WERI-Rb-1 (cell line): ENCODE measurements at places on chromosomes 11 and 22.
A peak's percentile ranks its signal among the peaks of the same experiment; 100 is the strongest.

- DNase-seq, result no peak
These were observed 160.0 kb downstream of the NAV2 start for GRCh38 chr11:19872512-19873145.

GRCh38 chr11:64124147-64124546 is 41.8 kb downstream of the MACROD1 start:
- no peak for DNase-seq

- no peak for DNase-seq
These were observed 30.8 kb upstream of the GDPD4 start for GRCh38 chr11:77332259-77332658.

GRCh38 chr11:47950396-47950795 is 30.0 kb upstream of the PTPRJ start:
- no peak for DNase-seq

DNA sequence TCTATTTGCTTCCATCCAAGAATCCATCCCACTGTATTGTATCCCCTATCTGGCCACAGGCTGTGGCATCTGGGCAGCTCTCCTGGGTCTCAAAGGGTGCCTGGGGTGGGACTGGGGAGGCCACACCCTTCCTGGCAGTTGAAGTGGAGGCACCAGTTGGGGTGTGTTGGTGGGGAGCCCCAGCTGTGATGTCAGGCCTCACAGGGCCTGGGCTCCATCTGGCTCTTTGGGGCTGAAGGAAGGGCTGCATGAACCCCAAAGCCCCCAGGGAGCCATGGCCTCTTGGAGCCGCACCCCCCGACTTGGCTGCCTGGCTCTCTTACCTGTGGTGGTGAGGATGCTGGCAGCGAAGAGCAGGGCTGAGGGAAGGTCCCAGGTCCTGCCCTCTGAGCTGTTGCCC is 469 bp downstream of the KCNK7 start:
- DNase-seq, result no peak

DNA sequence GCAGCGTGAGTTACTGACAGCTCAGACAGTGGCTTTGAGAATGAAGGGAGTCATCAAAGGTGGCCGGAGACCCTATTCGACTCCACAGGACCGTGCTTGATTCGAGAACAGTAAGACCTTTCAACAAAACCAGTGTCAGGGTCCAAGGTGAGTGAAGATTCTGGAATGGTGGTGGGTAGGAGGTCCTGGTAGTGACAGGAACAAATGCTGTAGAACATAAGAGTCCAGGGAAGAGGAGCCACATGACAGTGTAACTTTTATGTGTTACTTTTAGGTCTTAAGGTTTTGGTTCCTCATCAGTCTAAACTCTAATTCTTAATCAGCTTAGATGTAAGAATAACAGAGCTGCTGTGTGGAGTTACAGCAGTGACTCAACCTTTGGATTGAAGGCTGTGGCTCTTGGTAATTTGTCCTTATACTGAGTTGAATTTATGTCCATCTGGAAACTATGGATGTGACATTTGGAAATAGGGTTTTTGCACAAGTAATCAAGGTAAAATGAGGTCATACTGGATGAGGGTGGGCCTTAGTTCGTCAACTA is 1.8 kb downstream of the TBC1D22A start:
- DNase-seq, result no peak

GRCh38 chr11:63916837-63917691 is at the start of gene RCOR2:
RCOR2 (minus strand) TSS chr11:63917164; CDS start chr11:63916456, 708 bp downstream.
- peak; percentile 90 for DNase-seq

- DNase-seq, result no peak
These were observed 66.5 kb downstream of the PICALM start for GRCh38 chr11:86002431-86002830.

GRCh38 chr22:29197096-29197495 is 8.6 kb upstream of the EMID1 start:
- DNase-seq, result no peak

DNA sequence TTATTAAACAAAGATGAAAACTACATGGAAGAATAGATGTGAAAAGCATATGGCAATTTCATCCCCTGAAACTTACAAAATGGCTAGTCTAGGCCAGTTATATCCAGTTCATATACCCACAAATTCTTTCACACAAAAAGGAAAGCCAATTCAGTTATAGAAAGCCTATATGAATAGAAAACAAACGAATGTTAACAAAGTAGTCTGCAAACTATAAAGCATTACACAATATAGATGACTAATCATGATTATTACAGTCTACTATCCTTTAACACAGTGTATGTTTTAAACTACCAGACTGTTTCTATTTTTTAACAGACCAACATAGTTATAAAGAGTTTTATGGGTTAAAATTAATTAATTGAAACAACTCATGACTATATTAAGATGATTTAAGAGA is 12.1 kb downstream of the DCUN1D5 start:
- no peak for DNase-seq

- no peak for DNase-seq
These were observed at the start of gene TREH for GRCh38 chr11:118679483-118679882. TREH (minus strand) TSS chr11:118679650; CDS start chr11:118679627, 23 bp downstream.

- DNase-seq, result peak; percentile 43
These were observed 79.9 kb downstream of the AMBRA1 start for GRCh38 chr11:46513934-46514342.

DNA sequence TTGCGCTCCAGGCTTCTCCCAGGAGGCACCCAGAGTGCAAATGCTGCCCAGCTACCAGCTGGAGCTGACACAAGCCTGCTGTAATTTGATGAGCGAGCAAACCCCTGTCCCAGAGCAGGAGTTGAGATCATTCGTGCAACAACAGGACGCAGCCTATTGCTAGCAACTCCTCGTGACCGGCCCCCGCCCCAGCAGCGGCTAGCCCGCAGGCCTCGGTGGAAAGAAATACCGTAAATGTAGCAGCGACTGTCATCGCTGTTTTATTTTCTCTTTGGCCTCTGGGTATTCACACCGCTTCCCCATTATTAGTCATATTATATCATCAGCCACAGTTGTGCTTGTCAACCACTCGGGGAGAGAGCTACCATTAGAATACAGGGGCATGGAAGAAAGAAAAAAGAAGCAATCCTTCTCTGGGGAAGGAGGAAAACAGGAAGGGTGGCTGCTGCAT is 59.2 kb upstream of the ATXN10 start:
- DNase-seq, result no peak

DNA sequence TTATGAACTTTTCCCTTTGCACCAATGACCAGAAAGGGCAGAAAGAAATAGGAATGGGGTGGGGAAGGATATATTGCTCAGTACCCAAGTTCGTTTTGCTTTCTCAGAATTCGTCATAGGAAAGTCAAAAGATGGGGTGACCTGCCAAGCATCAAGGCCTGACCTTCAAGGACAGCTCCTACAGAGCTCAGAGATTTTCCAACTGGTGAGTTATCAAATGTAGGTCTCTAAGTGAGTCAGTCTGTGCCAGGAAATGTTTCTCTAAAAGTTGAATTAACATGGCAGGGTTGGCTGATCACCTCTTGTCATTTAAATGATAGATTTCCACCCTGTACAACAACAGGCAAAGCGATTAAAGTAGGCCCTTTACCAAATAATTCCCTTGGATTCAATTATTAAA is 307.2 kb downstream of the CADM1 start:
- no peak for DNase-seq

DNA sequence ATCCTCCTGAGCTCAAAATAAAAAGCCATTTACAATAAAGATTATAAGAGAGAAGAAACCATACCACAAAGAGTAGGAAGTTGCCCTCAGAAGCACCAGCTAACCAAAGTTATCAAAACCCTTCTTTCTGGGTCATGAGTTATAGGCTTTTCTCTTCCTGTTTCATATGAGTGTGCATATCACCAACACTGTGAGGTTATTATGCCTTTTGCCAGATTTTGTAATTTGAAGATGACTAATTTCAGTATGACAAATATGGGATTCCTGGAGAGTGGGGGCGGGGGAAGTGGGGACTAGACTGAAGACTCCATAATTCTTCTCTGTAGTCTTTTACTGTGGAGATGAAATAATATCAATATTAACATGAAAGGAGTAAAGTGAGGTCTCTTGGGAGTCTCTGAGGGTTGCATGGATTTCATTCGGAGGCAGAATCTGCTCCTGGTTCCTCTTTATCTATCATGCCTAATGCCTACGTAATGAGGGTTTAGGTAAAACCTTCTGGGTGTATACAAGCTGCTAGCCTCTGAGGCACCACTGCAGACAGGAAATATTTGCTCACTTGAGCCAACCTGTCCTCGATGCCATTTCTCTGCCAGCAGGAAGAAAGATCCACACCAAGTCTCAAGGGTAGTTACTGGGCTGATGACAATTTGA is 2.1 kb downstream of the LPXN start:
- DNase-seq, result no peak

DNA sequence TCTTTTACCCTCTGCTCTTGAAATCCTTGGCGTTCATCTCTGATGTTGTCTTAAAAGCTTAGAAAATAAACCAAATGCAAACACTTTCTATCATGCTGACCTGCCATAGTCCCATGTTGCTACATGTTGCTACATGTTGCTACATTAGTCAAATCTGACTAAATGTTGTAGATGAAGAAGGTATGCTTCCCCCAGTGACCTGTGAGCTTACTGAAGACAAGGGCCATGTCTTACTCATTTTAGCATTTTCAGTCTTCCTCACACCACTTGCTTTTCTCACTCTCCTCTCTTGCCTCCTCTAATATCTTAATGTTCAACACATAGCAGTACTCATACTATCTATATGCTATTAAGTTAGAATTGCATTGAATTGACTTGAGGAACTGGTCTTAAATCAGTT is 346.4 kb upstream of the MTNR1B start:
- no peak for DNase-seq

GRCh38 chr22:21042978-21043859 is 2.5 kb upstream of the LRRC74B start:
- DNase-seq, result no peak

DNA sequence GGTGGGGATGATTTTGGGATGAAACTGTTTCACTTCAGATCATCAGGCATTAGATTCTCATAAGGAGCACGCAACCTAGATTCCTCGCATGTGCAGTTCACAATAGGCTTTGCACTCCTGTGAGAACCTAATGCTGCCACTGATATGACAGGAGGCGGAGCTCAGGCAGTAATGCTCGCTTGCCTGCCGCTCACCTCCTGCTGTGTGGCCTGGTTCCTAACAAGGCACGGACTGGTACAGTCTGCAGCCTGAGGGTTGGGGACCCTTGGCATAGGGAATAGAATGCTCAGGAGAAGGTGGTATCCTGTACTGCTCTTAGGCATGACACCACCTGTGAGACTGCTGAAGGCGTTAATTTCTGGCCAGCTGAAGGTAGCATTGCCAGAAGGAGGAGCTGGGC is 47.0 kb downstream of the STIM1 start:
- DNase-seq, result no peak

DNA sequence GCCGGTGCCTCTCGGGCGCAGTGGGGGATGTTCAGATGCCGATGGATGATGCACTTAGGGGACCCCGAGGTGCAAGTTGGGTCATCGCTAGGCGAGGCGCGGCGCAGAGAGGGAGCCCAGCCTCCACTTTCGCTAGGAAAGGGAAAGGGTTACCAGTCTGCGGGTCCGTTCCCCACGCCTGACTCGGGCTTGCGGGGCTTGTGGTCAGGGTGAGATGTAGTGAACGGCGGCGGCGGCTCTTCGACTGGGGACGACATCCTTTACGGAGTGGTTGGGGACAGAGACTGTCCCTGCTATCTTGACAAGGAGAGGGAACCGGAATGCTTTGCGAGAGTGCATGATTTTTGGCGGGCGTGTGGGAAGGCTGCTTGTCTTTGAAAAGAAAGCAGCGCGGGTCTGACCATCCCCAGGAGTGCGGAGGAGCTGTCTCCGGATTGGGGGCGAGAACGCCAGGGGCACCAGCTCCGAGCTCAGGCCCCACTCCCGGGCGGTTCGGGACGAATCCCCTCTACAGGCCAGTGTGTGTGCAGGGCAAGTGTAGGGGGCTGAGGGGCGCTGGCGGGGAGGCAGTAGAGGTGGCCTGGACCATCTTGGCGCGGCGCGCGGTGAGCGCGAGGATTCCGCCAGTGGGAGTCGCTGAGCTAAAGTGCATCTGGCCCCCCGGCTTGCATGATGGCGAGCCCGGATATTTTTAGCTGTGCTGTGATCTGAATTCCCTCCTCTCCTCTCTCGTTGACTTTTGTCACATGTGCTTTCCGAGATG is 1.1 kb downstream of the FAT3 start:
- peak; percentile 45 for DNase-seq

GRCh38 chr11:62324731-62325556 is 12.3 kb upstream of the ASRGL1 start:
- DNase-seq, result peak; percentile 69

GRCh38 chr11:697811-698311 is 2.2 kb downstream of the TMEM80 start:
- DNase-seq, result no peak

GRCh38 chr22:41657709-41658108 is 31.0 kb downstream of the SNU13 start:
- no peak for DNase-seq

DNA sequence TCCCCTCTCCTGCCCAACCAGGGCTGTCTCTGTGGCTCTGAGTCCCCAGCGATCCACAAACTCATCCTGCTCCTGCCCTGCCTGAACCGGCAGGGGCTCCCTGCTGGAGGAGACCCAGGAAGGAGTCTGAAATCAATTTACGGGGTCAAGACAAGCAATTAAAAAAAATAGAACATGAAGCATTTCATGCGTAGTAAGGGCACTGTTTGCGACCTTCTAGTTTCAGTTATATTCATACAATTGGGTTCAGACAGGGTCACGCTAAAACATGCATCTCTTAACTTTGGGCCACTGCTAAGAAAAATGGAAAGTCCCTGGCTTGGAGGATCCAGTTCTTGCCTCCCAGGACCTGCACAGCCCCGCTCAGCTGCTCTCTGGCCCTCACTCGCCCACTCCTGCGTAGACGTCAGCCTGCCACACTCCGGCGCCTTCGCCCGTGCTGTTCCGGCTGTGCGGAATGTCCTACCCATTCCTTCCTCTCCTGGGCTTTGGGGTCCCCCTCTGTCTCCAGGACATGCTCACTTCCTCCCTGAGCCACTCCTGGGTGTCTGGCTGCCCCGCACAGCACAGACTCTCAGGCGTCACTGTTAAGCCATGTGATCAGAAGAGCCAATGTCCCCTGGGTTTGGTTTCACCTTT is 12.8 kb downstream of the NFAM1 start:
- no peak for DNase-seq

GRCh38 chr22:47139790-47140119 is 377.3 kb downstream of the TBC1D22A start:
- no peak for DNase-seq

- no peak for DNase-seq
These were observed 6.0 kb upstream of the PAX6 start for GRCh38 chr11:31817054-31817620.

GRCh38 chr11:126347751-126348668 is 7.5 kb upstream of the ST3GAL4 start:
- DNase-seq, result no peak

DNA sequence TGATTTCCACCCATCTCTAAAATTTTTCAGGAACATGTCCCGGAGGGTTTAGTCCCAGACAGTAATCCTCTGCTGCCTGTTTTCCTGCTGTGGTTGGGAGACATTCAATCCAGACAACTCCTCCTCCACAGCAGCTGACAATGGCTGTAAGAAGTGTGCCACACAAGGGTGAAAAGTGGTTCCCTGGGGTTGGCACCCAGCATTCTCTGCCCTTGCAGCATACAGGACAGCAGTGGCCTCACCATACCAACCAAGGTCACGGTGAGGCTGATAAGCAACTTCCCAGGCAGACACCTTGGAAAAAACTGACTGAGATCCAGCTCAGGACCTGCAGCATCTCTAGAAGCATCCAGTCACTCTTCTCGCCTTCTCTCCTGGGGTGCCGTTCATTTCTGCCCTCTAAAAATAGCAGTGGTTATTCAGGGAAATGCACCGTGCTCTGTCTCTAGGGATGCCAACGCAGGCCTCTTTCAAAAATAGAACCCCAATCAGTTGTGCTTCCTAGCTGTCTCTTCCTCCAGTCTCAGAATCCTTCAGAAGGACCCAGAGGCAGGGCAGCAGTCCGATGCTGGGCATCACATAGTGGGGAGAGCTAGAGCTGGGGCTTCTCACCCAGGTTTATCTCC is 241.0 kb downstream of the TENM4 start:
- no peak for DNase-seq
